ENCODE measurements at places on chromosomes 7 and 10.
A peak's percentile ranks its signal among the peaks of the same experiment; 100 is the strongest.

GRCh38 chr7:55110993-55111361 lies 92.2 kb downstream of the EGFR start:
- H3K36me3 ChIP-seq: no peaks in the 10 kb centered on the region
- peak overlapping the region; percentile 54 for H3K27ac ChIP-seq
- no peak for DNase-seq
- peaks cover 45% of the 10 kb centered on the region for H3K4me1 ChIP-seq
- no peak overlapping the region for H3K4me3 ChIP-seq
- no peaks in the 10 kb centered on the region for H3K27me3 ChIP-seq

- H3K27me3 ChIP-seq: no peaks in the 10 kb centered on the region
- no peaks in the 10 kb centered on the region for H3K4me1 ChIP-seq
- DNase-seq: no peak
- H3K27ac ChIP-seq: no peak overlapping the region
Observed at GRCh38 chr10:77311186-77311585, 326.4 kb downstream of the KCNMA1 start.

DNA sequence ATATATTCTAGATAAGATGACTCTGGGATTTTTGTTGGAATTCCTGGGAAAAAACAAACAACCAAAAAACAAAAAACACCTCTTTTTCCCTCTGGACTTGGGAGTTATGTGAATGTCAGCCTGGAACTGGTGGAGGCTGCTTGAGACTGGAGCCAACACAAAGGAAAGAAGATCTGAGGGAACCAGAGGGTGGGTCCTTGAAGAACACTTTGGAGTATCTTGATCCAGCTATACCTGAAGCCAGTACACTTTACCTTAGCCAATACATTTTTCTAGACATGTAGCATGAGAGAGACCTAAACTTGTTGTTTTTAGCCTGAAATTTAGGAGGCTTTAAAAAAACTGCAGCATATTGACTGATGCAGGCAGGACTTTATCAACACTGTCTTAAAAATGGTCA lies 5.9 kb upstream of the LAMB1 start:
- H3K27ac ChIP-seq: no peak overlapping the region
- no peak for DNase-seq
- H3K27me3 ChIP-seq: no peaks in the 10 kb centered on the region
- H3K4me1 ChIP-seq: peaks cover 9% of the 10 kb centered on the region

DNA sequence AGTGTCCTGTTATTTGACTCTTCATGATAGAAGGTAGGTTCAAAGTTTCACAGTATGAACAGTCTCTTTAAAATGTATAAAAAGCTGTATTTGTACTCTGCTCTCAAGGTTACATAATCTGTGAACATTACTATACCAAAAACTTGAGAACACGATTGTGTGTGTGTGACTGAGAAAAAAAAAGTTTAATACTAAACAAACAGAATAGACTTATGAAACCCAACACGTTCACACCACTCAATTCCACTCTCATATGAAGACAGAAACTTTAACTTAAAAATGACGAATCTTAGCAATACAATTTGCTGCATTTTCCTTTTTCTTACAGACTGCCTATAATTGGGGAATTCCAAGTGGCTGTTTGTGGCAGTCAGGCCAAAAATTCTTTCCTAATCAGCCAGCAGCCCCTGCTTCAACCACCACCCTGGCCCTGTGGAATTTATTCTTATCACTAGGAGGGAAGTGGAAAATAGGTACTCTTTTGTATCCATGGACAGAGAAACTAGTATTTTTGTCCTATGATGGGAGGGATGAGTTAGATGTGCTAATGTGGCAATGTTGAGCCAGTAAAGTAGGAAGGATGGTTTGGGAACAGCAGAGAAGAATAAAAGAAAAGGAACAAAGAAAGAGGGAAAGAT lies 42.8 kb downstream of the MINDY3 start:
- no peak for DNase-seq
- H3K4me1 ChIP-seq: no peaks in the 10 kb centered on the region
- peaks cover 24% of the 10 kb centered on the region for H3K36me3 ChIP-seq
- H3K4me3 ChIP-seq: no peak overlapping the region

DNA sequence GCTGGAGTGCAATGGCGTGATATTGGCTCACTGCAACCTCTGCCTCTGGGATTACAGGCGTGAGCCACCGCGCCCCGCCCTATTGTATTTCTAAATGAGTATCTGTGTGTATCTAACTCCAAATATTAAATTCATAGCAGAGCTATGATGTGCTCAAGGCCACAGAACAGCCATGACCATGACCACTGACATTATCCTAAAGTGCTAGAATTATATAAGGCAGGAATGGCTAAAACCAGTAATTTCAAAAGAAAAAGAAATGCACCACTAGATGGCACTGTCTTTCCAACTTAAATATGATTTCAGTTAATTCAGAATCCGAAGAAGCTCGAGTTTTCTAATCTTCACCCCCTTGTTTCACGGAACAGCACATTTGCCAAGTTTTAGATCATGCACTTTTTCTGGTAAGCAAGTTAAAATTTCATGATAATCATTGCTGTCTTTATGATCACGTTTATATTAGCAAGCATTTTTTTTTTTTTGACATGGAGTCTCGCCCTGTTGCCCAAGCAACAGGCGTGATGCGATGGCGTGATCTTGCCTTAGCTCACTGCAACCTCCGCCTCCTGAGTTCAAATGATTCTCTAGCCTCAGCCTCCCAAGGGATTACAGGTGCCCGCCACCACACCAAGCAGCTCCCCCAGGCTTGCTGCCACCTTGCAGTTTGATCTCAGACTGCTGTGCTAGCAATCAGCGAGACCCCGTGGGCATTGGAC lies 65.3 kb downstream of the OR13A1 start:
- H3K4me3 ChIP-seq: no peak overlapping the region
- no peak overlapping the region for H3K27ac ChIP-seq
- peaks cover 5% of the 10 kb centered on the region for H3K4me1 ChIP-seq
- no peaks in the 10 kb centered on the region for H3K27me3 ChIP-seq
- no peaks in the 10 kb centered on the region for H3K36me3 ChIP-seq

Measured in upper lobe of left lung (tissue), 6 donors.